Activated CD8-positive, alpha-beta memory T cell treated with anti-CD3 and anti-CD28 coated beads, Interleukin-2, amount 50 U/mL, for 4 hours (primary cell): ENCODE measurements at places on chromosomes 1 and 21.

GRCh38 chr1:10857687-10858086, 61.2 kb upstream of the CASZ1 start:
- no peak for DNase-seq

DNA sequence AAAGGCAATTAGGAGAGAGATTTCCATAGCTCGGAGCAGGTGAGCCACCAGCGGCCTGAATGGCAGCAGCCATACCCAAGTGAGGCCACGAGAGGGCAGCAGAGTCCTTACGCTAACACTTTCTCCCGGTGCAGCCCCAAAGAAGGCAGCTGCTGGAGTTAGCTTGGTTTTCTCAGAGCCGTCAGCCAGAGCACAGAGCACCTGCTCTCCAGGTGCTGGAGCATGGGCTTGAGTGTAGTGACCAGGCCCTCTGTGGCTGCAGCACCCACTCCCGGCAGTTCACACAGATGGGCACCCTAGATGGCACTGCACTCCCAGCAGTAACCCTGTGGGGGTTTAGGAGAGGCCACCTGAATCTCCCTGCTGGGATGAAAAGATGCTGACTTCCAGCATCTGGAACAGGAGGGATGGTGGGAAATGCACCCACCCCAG, 45.8 kb downstream of the TMCC2 start:
- DNase-seq: peak; percentile 87

DNA sequence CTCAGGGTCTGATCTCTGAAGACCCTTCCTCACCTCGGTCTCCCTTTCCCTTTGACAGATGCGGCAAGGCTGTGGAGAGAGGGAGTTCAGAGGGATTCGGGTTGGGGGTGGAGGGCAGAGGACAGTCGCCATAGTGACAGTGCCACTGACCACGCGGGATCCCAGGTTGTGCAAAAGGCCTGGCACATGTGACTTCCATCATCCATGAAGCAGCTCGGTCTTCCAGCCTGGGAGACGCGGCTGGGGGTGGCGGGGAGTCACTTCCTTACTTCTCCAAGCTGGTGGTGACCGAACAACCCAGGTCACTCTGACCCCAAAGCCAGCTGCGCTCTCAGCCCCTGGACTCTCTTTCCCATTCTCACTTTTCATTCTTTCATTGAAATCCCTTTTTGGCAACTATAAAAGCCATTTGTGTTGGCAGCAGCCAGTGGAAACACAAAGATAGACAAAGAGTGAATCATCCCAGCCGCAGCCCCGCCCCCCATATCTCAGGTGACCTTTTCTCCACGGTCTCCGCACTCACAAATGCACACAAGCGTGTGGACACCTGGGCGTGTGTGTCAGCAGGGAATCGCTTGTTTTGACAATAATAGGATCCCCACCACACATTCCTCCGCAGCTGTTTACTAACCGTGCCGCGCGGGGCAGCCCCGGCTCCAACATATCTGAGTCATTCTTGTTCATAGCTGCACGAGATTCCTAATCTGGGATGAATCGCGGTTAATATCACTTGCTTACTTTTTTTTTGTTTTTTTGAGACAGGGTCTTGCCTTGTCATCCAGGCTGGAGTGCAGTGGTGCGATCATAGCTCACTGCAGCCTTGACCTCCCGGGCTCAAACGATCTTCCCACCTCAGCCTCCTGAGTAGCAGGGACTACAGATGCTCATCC, 68.3 kb downstream of the DHRS3 start:
- peak; percentile 31 for DNase-seq

DNA sequence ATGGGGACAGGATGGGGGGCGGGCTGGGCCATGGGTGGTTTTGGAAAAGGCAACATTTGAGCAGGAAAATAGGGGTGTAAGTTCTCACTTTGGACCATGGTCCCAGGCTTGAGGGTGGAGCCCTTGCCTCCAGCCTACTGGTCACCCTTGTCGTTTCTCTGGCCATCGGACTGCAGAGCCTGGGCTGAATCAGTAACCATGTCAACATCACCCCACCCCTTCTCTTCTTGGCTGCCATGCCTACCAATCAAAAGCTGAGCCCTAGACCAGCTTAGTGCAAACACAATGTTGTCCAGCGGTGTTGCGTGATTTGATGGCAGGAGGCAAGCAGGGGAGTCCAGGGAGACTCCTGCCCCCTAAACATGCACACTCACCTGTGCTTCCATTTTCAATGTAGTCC, 231.0 kb upstream of the KAZN start:
- no peak for DNase-seq

- DNase-seq: no peak
Measured at GRCh38 chr1:178645808-178646200, 79.2 kb upstream of the RALGPS2 start.

DNA sequence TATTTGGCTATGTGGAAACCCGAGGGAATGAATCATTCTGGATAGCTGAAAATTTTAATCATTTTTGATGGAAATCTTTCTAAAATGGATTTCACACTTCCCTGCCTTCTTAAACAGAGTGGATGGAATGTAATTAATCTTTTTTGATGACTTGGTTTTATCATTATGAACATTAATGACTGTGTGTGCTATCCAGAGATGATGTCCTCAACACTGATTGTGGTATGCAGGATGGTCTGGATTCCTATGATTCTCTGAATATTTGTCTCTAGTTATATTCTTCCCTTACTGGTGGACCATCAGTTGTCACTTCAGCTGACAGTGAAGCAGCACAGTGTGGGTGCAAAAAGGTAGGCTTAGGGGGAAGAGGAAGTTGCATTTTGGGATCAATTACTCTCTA, 513.5 kb downstream of the LMO4 start:
- no peak for DNase-seq

- no peak for DNase-seq
Measured at GRCh38 chr1:81144240-81144825, 656.4 kb upstream of the ADGRL2 start.

GRCh38 chr1:193325042-193325441, 138.6 kb upstream of the B3GALT2 start:
- DNase-seq: no peak

GRCh38 chr21:45192332-45192731, 95.4 kb downstream of the POFUT2 start:
- DNase-seq: no peak

- DNase-seq: no peak
Measured at GRCh38 chr1:46458190-46458589, 31.4 kb upstream of the DMBX1 start.

- no peak for DNase-seq
Measured at GRCh38 chr1:230784163-230784562, 37.0 kb downstream of the CAPN9 start.

GRCh38 chr1:245673881-245674414, 519.2 kb downstream of the KIF26B start:
- no peak for DNase-seq

- no peak for DNase-seq
Measured at GRCh38 chr1:184661801-184662200, 92.9 kb downstream of the EDEM3 start.
